Tracheal epithelial cell (primary cell): ENCODE measurements at places on chromosomes 3 and 15. TPM values are rescaled to one million over a fixed set of nuclear protein-coding genes. Genes with fewer than 3 reads are reported as not detected.

The PROK2 gene
- total RNA-seq, result not detected in 2 replicates

The SLCO2A1 gene
- total RNA-seq, result 0.24 TPM in 1 of 2 replicates, not detected in the other

The ACAD11 gene
- 17.8 and 20.0 TPM in 2 replicates for total RNA-seq

The TIMMDC1 gene
- 45.5 and 57.3 TPM in 2 replicates for total RNA-seq

The EFL1 gene
- 17.8 and 29.0 TPM in 2 replicates for total RNA-seq

The ZSCAN2 gene
- total RNA-seq, result 6.6 and 13.0 TPM in 2 replicates

The TMEM266 gene
- total RNA-seq, result 0.48 and 0.85 TPM in 2 replicates

The NCK1 gene
- total RNA-seq, result 77.4 and 79.5 TPM in 2 replicates

The KBTBD8 gene
- 0.64 and 1.4 TPM in 2 replicates for total RNA-seq

The SLC22A14 gene
- under 0.01 TPM in 1 of 2 replicates, not detected in the other for total RNA-seq

The GRAMD1C gene
- 1.2 and 1.3 TPM in 2 replicates for total RNA-seq

The TMC3 gene
- not detected in 2 replicates for total RNA-seq

The LRRK1 gene
- 6.2 and 9.2 TPM in 2 replicates for total RNA-seq

The CMSS1 gene
- 13.5 and 17.3 TPM in 2 replicates for total RNA-seq

The BFSP2 gene
- total RNA-seq, result not detected in 2 replicates

The EIF2B5 gene
- 29.6 and 39.4 TPM in 2 replicates for total RNA-seq

The P2RY14 gene
- under 0.01 TPM in 1 of 2 replicates, not detected in the other for total RNA-seq
